ENCODE measurements at places on chromosomes 4 and X.
A peak's percentile ranks its signal among the peaks of the same experiment; 100 is the strongest.

- DNase-seq, result peak; percentile 59
Measured at GRCh38 chr4:80471756-80472155, 136.2 kb downstream of the CFAP299 start.

- DNase-seq, result no peak
Measured at GRCh38 chrX:55452833-55453124, 852 bp downstream of the MAGEH1 start.

- DNase-seq, result no peak
Measured at GRCh38 chr4:94741304-94741703, 16.5 kb upstream of the BMPR1B start.

- DNase-seq, result no peak
Measured at GRCh38 chr4:38710053-38710452, 46.1 kb downstream of the KLF3 start.

- DNase-seq, result no peak
Measured at GRCh38 chrX:146755214-146755613, 54.4 kb upstream of the CXorf51B start.

Data from NCI-H187 (cell line).